Activated T-cell treated with anti-CD3 and anti-CD28 coated beads, Interleukin-2, amount 50 U/mL, for 48 hours (primary cell): ENCODE measurements at places on chromosomes 12 and 14.

DNA sequence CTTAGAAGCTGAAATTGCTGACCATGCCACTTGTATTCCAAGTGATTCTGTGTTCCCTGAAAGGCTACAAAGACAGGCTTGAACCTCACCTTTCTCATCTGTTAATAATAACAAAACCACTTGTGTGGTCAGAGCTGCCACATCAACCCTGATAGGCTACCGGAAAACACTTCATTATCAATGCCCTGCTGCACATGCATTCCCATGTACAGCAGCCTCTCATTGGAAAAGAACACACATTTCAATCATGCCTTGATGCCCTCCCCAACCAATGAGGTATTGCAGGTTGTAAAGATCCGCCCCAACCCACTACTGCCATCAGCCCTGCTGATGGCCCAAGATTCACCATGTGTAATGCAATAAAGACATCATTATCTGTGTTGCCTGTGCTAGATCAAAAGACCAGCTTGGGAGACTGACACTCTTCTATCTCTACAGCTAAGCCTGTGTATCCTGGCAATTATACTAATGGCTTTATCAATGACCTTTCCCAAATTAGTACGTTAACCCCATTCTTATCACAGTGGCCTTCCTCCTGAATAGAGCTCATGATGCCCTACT lies 2.8 kb downstream of the GPR19 start:
- DNase-seq, result no peak

DNA sequence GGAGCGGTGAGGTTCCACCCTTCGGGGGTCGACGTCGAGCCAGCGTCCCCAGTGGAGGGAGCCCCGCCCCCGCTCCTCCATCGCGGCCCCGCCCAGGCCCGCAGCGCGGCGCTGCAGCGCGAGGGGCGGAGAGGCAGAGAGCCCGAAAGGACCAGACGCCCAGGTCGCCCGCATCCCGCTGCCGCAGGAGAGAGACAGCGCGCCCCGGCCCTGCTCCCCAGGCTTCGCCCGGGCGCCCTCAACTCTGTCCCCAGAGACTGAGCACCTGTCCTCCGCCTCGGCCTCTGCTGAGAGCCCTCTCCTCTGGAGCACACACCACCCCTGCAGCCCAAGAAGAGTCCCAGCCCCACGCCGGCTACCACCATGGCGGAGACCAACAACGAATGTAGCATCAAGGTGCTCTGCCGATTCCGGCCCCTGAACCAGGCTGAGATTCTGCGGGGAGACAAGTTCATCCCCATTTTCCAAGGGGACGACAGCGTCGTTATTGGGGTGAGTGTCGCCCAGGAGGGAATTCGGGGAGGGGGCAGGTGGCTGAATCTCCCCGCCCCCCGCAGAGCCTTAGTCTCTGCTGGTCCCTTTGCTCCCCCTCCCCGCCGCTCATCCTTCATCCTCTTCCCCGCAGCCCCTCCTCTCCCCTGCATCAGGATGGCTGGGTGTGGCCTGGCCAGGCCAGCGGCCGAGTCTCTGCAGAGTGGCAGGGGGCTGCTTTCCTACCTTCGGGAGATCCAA lies at the start of gene KIF5A:
Gene KIF5A, plus strand, starts transcription at position 136 of the 732 bp plus-strand sequence. Its CDS starts 228 bp downstream, at position 364.
- DNase-seq, result peak; percentile 79

- DNase-seq, result peak; percentile 20
Observed at GRCh38 chr14:96938946-96939345, 141.8 kb downstream of the VRK1 start.

- no peak for DNase-seq
Observed at GRCh38 chr12:22082190-22082701, 36.2 kb downstream of the CMAS start.

- DNase-seq, result no peak
Observed at GRCh38 chr12:74539261-74539660, 1.6 kb downstream of the ATXN7L3B start.

DNA sequence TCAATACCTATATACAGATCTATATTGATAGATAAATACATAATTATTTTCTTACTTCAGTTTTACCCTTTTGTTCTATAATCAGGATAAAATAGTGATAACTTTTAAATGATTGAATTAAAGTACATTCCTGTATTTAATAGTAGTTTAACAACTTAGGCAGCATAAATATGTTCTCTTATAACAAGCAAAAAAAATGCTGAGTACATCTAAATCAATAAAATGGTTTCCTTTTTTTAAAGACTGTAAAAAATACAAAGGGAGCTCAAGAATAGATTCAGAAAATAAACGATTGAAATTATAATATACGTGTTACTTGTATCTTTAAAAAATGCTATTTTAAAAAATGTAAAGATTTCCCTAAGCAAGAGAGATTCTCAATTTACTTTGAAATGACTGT lies 393.7 kb upstream of the TMEM132C start:
- no peak for DNase-seq

GRCh38 chr14:104393898-104394381 lies 185.6 kb upstream of the C14orf180 start:
- peak; percentile 68 for DNase-seq

DNA sequence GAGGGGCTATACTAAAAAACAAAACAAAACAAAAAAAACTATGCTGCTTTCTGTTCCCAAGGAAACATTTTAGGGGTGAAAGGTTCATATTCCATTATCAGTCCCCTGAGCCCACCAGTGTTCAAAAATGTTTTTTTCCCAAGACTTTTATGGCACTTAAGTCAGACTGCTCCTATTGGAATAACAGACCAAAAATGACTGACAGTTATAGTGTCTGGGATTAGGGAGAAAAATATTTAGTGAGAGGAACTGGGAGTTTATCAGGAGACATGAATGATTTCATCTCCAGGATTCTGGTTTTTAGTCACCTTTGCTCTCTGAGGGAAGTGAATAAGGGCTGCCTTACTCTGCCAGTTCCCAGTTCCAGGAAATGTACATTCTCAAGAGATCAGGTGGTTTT lies 68.0 kb downstream of the PDE3A start:
- DNase-seq, result no peak

DNA sequence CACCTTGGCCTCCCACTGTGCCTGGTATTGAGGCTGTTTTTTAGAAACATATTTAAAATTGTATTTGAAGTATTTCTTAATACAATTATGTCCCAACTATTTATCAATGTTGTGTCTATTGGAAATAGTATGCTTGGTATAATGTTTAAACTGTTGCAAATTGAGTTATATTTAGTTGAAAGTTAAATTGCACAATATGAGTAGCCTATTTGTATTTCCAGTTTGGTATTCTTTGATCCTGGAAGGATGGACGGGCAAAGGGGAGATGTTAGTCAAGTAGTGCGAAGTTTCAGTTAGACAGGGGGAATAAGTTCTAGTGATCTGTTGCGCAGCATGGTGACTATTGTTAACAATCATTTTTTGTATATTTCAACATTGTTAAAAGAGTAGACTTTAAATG lies 111.5 kb downstream of the NUBPL start:
- no peak for DNase-seq

DNA sequence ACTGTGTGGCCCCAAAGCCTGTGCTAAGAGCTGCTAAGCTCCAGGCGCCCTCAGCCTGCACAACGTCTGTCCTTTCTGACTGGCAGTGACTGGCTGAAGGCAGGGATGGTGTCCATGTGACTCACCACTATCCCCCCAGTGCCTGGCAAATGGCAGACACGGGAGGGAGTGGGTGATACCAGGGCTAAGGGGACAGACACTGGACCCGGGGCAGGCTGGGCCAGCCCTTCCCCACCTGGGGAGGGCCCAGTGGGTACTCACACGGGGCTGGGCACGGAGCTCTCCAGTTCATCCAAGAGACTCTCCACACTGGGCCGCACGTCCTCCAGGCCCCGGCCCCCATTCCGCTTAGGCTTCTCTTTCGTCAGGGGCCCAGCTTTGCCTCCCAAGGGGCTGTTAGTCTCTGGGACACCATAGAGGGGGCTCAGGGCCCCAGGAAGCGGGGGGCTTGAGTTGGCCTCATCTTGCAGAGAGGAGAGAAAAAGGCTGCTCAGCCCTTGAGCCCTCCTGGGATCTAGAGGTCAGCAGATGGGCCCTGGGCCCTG lies 21.4 kb upstream of the RPLP0 start:
- no peak for DNase-seq

GRCh38 chr14:24224618-24225071 lies 7.5 kb downstream of the NEDD8 start:
- no peak for DNase-seq

DNA sequence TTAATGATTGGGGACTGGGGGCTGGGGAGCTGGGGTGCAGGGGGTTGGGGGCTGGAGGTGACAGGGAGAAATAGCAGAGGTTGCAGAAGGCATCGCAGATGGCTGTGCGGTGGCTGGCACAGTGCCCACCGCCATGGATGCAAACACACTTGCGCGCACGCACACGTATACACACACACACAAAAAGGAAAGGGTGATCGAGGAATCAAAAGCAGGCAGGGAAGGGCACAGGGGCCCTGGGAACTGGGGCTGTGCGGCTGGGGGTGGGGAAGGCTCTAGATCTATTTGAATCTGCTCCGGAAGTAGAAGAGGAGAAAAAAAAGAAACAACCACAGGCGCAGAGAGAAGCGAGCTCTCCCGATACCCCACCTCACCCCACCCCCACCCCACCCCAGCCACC lies 39.4 kb downstream of the ZFHX2 start:
- peak; percentile 28 for DNase-seq

DNA sequence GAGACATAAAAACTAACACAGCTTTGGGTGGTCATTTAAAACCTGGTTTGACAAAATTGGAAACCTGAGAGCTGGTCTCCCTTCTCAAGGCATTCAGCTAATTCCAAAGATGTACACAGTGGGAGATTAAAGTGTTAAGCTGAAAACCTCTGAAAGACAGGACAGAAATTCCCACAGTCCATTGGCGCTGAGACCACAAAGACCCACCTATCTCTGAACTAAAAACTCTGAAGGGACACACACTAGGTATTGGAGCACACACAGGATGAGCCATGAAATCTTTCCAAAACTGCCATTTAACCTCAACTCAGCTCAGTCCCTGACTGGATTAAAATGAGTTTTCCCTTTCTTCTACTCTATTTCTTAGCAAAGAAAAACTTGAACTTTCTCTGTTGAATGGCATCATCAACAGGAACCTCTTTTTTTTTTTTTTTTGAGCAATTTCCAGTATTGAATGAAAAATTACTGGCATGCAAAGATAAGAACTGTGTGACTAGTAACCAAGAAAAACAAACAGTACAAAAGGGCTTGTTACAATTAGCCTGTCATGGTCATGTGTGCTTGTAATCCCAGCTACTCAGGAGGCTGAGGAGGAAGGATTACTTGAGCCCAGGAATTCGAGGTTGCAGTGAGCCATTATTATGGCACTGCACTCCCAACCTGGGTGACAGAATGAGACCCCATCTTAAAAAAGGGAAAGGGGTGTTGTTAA lies 82.4 kb downstream of the IPO8 start:
- no peak for DNase-seq

- no peak for DNase-seq
Observed at GRCh38 chr14:52563120-52563519, 10.5 kb downstream of the GPR137C start.

- no peak for DNase-seq
Observed at GRCh38 chr12:110585231-110585799, 2.2 kb upstream of the PPTC7 start.

- DNase-seq, result no peak
Observed at GRCh38 chr12:91239481-91239880, 56.9 kb upstream of the DCN start.

GRCh38 chr14:68807148-68807600 lies 14.3 kb upstream of the ZFP36L1 start:
- peak; percentile 42 for DNase-seq

DNA sequence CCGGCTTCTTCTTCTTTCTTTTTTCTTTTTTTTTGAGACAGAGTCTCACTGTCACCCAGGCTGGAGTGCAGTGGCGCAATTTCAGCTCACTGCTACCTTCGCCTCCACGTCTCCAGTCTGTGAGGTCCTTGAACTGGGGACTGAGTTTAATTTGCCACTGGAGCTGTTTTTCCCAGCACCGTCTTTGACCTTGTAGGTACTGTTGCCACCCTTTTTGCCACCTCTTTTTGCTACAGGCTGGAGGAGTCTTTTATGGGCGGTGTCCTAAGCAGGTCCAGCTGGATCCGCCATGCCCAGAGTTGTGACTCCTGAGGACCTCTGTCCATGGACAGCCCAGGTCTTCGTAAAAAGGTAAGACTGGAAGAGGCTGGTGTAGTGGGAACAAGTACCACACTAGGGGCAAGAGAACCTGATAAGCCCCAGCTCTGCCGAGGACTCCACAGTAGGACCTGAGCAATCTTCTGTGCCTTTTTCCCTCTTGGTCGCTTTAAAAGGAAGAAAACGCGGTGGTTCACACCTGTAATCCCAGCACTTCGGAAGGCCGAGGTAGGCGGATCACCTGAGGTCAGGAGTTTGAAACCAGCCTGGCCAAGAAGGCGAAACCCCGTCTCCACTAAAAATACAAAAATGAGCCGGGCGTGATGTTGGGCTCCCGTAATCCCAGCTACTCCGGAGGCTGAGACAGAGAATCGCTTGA lies 946 bp downstream of the RNU4-2 start:
- peak; percentile 55 for DNase-seq

GRCh38 chr12:47747126-47747525 lies 11.6 kb downstream of the RAPGEF3 start:
- no peak for DNase-seq

- DNase-seq, result peak; percentile 49
Observed at GRCh38 chr12:65602610-65603295, 221.5 kb upstream of the HMGA2 start.

GRCh38 chr14:93975791-93976476 lies 436 bp downstream of the ASB2 start:
- peak; percentile 40 for DNase-seq

GRCh38 chr12:132471011-132471857 lies 18.7 kb upstream of the FBRSL1 start:
- DNase-seq, result no peak

- no peak for DNase-seq
Observed at GRCh38 chr14:102662636-102663430, 70.4 kb downstream of the RCOR1 start.

- DNase-seq, result no peak
Observed at GRCh38 chr12:67280572-67280971, 11.4 kb downstream of the CAND1 start.

GRCh38 chr12:24172031-24172772 lies 222.7 kb upstream of the SOX5 start:
- DNase-seq, result no peak

DNA sequence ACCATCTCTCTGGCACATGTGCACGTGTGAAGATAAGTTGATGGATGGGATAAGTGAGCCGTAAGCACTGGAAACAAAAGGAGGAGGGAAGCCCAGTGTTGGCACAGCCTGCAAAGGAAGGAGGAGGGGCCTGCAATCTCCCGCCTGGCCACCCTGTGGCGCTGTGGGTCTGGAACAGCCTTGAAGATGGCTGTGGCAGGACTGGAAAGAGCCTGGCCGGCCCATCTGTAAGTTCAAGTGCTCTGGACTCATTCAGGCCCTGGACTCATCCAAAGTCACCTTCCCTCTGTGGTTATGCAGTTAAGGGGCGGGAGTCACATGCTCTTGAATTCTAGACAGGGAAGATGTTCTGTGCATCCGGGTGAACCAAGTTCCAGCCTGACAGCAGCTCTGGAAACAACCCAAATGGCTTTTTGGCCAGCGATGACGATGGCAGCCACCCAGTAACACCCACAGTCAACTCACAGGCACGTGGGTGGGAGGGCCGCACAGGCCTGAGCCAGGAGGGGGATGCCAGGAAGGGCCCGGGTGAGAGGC lies 50.4 kb downstream of the CHGA start:
- peak; percentile 55 for DNase-seq

GRCh38 chr14:24080888-24081738 lies 9.8 kb downstream of the CPNE6 start:
- DNase-seq, result peak; percentile 82
